ENCODE measurements at places on chromosomes 13 and 19.
A peak's percentile ranks its signal among the peaks of the same experiment; 100 is the strongest.

- DNase-seq: no peak
Measured at GRCh38 chr13:68810660-68811059, 1297.0 kb upstream of the ATXN8OS start.

- DNase-seq: no peak
Measured at GRCh38 chr13:77383097-77383496, 56.2 kb upstream of the MYCBP2 start.

- DNase-seq: peak; percentile 38
Measured at GRCh38 chr13:53060840-53061490, 32.4 kb downstream of the OLFM4 start.

DNA sequence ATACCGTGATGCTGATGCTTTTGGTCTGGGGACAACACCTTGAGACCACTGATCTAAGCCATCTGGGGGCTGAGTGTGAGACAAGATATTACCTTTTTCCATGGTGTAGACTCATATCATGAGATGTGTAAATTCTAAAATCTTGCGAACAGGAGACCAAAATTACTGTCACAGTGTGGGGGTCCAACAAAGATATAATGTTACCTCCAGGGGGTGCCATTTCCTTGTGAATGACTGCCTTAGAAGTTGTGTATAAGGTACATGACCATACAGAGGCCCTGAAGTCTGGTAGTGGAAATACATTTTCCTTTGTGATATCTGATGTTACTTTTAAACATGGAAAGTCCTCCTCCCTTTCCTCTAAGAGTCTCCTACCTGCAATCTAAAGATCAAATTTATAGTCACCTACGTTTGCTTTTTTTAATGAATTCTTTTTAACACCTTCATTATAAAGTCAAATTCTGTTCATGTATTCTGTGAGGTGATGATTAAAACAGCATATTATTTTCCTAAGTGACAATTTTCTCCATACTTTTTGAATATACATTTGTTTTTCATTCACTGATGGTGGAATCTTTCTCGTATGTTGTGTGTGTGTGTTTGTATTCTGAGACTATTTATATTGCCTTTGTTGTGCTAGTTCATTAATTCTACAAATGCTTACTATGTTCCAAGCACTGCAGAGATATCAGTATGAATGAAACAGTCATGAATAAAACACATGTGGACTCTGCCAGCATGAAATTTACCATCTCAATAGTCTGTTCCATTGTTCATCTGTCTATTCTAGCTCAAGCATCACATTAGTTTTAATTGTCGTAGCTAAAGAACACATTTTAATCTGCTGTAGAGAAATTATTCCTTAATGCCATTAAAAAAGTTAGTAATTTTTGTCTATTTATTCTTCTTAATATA is 113.7 kb downstream of the RFC3 start:
- DNase-seq: peak; percentile 61

DNA sequence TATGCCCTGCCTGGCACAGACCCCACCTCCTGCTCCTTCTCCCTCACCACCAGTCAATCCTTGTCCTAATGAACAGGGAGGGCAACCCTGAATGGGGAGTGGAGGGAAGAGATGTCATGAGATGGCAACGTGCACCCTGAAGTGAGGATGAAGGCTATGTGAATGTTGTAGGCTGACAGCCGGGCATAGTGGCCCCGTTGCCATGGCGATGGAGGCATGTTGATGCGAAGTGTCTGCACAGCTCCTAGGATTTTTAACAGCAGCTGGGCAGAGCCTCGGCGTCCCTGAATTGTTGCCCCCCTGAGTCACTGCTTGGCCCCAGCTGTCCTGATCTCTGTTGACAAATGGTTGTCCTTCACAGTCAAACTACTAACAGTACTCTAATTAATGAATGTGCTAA is 4.8 kb upstream of the ALOX5AP start:
- DNase-seq: no peak

DNA sequence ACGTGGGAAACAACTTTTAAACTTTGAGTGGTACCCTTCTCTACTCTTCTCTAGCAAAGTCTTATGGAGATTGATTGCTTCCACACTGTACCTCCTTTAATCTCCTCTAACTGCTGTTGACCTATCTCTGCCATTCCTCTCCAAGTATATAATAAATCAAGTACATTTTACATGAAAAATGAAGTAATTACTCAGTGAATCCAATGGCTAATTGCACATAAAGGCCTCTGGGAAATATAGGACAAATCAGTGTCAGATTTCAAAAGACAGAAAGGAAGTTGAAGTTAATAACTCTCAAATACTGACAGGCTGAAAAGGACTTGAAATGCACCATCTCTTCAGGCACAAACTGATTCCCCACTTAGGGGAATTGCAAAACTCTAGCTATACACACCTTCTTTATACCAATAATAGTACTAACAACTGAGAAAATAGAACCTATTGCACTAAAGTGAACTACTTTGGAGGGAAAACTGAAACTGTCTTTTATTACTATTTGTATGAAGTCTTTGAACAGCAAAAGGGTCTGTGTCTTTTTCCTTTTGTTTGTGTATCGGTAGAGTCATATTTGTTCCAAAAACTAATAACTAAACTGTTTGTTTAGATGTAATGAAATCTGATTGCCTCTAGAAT is 701.1 kb downstream of the PCDH9 start:
- no peak for DNase-seq

GRCh38 chr13:83183439-83184149 is 698.7 kb downstream of the SLITRK1 start:
- DNase-seq: no peak

DNA sequence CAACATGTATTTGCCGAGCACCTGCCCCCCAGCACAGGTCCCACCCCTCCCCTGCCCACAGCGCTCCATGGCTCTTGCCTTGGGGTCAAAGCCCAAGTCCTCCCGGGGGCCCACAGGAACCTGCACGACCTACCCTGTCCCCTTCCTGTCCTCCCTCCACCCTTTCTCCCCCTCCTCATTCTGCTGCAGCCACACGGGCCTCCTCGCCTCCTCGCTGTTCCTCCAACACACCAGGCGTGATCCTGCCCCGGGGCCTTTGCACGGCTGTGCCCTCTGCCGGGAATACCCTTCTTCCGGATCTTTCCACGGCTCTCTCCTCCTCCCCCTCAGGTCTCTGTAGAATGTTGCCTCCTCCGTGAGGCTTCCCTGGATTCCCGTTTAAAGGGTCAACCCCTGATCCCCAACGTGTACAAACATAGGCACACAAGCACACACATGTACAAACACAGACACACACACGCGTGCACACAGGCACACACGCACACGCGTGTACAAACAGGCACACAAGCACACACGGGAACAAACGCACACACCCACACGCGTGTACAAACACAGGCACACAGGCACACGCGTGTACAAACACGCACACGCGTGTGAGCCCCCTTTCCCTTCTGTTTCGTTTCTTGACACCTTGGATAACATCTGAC is 2.8 kb downstream of the MADCAM1 start:
- DNase-seq: no peak

- no peak for DNase-seq
Measured at GRCh38 chr19:48196321-48196763, 25.9 kb downstream of the ZSWIM9 start.

- no peak for DNase-seq
Measured at GRCh38 chr19:46579361-46579879, 21.7 kb upstream of the CALM3 start.

- peak; percentile 29 for DNase-seq
Measured at GRCh38 chr19:35462476-35462953, 14.5 kb downstream of the FFAR2 start.

DNA sequence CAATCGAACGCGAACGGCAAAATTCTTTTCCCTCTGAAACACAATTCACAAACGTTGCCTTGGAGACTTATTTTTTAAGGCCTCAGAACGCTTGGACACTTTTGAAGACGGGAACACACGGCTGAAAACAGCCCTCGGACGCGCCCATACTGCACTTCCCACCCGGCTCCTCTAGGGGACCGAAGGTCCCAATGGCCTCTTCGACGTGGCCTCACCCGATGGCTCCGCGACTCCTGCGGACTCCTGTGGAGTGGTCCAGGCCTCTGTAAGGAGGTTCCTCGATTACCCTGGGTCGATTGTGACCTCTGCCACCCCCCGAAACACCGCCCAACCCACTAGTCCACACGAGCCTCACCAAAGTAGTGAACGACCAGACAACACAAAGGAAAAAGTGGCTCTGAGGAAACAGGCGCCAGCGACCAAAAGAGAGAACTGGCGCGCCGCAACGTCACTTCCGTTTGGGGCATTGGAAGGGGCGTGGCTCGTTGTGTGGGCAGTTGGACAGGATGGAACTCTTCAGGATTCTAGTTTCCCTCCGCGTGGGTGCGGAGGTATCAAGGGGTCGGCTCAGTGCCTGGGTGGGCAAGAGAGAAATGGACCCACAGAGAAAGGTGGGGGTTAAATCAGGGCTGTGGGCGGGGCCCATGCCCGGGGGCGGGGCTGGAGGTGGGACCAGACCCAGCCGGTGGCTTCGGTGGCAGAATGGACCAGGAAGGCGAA is at the start of gene ZNF560:
TSS of gene ZNF560 (minus strand) at position 434 of the 720 bp plus-strand sequence. CDS start 23,303 bp downstream, outside the sequence.
- DNase-seq: no peak

DNA sequence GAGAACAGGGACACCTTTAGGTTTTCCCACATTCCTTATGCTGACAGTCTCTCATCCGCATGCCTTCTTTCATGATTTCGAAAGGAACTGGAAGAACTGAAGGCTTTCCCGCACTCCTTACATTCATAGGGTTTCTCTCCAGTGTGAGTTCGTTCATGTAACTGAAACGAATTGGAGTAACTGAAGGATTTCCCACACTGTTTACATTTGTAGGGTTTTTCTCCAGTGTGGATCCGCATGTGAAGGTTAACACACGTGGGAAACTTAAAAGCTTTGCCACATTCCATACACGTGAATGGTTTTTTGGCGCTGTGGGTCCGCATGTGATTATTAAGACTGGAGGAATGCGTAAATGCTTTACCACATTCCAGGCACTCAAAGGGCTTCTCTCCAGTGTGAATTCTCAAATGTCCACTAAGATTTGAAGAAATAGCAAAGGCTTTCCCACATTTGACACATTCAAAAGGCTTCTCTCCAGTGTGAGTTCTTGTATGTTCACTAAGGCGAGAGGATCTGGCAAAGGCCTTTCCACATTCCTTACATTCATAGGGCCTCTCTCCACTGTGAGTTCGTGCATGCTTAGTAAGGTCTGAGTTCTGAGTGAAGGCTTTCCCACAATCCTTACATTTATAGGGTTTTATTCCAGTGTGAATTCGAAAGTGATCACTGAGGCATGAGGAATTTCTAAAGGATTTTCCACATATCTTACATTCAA is 22.0 kb downstream of the ZNF266 start:
- DNase-seq: no peak

GRCh38 chr19:14434543-14435319 is 1.6 kb downstream of the PKN1 start:
- DNase-seq: peak; percentile 79

- no peak for DNase-seq
Measured at GRCh38 chr13:27465611-27466010, 15.2 kb upstream of the MTIF3 start.

DNA sequence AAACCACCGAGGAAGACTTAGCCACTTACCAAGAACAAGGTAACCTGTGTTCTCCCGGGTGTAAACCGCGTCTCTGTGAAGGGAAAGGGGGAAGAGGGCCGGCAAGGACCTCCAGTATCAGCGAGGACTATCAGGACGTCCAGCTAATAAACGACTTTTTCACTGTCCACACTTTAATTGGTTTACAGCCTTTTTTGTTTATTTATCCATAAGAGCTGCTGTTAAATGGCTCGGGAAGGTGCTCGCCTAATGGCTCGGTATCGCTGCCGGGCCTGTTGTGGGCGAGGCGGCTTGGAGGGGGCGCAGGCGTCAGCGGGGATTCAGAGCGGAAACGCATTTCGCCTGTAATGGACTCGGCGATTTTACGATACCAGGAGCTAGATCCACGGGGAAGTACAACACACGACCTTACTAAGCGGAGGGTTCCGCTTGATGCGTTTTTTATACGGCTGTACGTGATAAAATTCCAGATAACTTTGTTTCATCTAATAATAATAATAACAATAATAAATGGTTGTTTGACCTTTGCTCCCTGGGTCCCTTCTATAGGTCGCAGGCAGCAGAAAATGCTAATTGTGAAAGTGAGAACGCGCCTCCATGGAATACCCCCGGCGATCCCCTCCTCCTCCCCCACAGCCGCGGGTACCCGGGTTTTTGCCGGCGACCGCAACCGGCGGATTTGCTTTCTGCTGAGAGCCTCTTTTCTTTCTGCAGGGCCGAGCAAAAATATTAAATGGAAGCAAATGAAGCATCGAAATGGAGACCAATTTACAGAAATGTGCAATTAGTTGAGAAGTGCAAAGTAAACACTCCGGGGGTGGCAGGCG is 2.5 kb upstream of the PDX1 start:
- DNase-seq: no peak

DNA sequence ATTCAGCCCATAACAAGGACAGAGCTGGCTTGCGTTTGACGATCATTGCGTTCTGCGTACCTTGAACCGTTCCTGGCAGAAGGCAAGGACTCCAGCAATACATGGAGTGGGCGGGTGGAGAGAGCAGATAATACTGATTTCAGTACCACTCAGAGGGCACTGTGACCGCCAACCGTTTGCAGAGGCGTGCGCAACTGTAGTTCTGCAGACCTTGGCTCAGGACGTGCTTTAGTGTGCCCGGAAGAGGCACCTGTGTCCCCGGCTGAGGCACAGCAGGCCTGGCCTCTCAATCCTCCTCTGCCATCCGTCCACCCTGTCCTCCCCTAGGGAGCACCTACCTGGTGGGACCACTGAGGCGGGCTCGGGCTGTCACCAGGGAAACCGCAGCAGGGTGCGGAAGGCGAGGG is 117.6 kb upstream of the USP29 start:
- no peak for DNase-seq

DNA sequence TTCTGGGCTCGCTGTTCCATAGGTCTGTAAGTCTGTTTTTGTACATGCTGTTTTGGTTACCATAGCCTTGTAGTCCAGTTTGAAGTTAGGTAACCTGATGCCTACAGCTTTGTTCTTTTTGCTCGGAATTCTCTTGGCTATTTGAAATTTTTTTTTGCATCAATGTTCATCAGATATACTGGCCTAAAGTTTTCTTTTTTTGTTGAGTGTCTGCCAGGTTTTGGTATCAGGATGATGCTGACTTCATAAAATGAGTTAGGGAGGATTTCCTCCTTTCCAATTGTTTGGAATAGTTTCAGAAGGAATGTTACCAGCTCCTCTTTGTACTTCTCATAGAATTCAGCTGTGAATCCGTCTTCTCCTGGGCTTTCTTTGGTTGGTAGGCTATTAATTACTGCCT is 397.8 kb upstream of the HTR2A start:
- no peak for DNase-seq

- DNase-seq: peak; percentile 44
Measured at GRCh38 chr13:49938314-49938713, 2.2 kb upstream of the SPRYD7 start.

DNA sequence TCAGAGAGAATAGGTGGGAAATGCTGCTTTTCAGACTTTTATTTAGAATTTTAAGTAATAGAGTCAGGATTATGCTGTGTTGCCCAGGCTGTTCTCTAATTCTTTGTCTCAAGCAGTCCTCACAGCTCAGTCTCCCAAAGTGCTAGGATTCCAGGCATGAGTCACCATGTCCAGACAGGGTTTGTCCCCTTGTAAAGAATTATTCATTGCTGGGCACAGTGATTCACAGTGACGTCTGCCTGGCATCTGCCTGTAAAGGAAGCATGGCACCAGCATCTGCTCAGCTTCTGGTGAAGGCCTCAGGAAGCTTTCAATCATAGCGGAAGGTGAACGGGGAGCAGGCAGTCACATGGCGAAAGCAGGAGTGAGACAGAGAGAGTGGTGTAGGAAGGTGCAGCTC is 17.7 kb downstream of the ZNF763 start:
- DNase-seq: no peak

Measured in mucosa of descending colon (tissue), 3 donors.